EL (cell line): ENCODE measurements at places on chromosomes 6 and 20.

DNA sequence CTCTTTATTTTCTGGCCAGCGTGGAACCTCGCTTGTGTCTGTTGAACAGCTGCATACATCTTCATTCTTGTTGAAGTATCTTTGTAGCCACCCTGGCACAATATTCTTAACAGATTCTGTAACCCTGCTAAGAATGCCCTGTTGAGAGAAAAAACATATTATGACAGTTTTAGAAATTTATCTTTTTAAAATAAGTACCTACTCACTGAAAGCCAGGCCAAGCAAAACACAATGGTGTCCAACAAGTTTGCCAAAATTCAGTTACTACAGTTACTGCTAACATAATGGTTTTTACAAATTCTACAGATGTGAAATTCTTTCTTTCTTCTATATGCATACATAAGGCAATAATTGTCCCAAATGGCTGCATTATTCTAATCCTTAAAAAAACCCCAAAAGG is 18.2 kb downstream of the NUP153 start:
- DNase-seq = no peak

DNA sequence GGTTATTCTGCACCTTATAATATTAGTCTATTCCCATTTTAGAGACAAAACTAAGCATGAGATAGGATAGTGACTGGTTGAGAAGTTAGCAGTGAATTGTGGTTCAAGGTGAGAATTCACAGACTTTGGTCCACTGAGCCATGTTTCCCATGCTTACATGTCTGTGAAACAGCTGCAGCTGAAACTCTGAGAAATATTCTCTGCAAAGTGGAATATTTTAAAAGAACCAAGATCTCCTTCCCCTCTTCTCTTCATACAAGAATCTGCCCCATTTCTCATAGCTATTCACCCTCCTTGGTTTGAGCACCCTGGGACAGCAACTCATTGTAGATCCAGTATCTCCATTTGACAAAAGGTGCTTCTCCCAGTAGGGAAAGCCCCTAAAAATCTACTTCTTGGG is 70.2 kb upstream of the TMEM170B start:
- no peak for DNase-seq

GRCh38 chr6:156633291-156633690 is 143.9 kb upstream of the ARID1B start:
- no peak for DNase-seq

GRCh38 chr6:70797625-70798024 is 129.9 kb downstream of the SMAP1 start:
- DNase-seq = no peak

DNA sequence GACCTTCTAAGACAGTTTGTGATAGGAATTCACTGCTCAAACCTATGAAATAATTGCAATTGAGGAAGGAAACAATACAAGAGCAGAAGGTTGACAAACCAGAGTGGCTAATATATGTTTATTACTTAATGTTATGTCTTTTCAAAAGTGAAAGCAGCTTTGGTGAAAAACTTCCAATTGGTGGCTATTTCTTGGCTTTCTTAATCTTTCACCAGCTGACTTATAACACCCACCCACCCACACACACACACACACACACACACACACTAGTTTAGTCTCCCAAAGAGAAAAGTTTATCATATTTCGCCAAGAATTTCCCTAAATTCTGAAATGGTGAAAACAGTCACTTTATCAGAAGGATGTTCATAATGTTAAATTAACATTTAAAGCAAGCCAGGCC is 583.5 kb downstream of the EYS start:
- no peak for DNase-seq

GRCh38 chr6:125816828-125817280 is 26.1 kb downstream of the NCOA7 start:
- peak; percentile 15 for DNase-seq

- DNase-seq = peak; percentile 91
Measured at GRCh38 chr20:53934421-53935343, 135.7 kb downstream of the BCAS1 start.

- no peak for DNase-seq
Measured at GRCh38 chr20:6732001-6732447, 35.5 kb upstream of the BMP2 start.

- no peak for DNase-seq
Measured at GRCh38 chr6:43680308-43681200, 7.0 kb downstream of the MRPS18A start.

DNA sequence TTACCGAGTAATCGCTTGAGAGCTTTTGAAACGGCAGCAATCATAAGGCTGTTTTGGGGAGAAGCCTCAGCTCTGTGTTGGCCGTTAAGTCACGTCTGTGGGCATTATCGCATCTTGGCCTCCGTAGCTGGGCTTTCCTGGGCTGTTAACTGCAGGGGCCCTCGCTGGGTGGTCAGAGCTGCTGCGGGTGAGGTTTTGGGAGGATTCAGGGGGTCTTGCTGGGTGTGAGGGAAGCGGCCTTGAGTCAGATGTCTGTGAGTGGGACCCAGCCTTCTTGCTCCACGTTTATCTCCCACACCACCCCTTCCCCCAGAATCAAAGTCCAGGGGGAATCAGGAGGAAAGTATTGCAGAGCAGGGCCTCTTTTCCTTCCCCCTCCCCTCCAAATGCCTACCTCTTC is 3.2 kb upstream of the APCDD1L start:
- no peak for DNase-seq

GRCh38 chr6:137915790-137916189 is 48.7 kb downstream of the TNFAIP3 start:
- DNase-seq = no peak

DNA sequence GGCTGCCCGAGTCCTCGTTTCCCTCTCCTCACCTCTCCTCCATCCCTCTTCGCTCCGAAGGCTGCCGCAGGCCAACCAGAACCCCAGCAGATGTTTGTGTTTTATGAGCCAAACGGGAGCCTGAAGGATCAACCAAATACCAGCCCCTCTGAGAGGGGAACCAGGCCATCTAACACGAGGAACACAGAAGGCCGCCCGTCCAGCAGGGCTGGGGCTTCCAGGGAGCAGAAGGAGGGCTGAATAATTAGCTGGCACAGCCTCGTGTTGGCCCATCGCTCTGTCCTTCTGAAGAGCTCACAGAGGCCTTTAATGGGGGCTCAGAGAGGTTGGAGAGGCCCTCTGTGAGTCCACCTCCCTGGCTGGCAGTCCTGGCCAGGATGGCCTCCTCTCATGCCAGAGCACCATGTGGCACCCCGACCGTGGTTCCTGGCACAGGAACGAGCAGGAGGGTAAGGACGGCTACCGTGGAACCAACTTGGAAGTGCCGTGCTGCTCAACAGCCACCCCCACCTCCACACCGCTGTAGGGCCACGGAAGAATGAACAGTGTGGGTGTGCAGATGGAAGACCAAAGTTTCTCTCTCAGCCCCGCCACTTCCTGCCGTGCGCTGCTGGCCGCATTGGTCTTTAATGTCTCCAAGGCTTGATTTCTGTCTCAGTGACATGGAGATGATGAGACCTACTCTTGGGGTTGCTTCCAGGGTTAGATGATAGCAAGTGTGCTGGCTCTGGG is 155.2 kb downstream of the SCML4 start:
- DNase-seq = no peak

- DNase-seq = no peak
Measured at GRCh38 chr6:125498606-125499005, 196.8 kb upstream of the HDDC2 start.

DNA sequence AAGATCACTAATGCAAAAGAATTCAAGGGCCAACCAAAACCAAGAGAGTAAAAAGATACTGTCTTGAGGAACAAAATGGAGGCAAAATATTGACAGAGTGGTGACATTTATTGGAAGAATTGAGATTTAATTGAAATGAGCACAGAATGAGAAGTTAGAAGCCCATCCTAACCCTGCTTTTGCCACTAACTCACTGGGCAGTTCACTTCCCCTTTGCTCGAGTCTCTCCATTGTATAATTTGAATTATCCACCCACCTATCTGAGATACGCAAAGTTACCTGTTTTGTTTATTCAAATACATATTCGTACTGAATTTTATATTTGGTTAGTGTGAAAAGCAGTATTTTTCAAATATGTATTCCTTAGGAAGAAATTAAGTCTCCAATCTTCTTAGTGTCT is 204.5 kb upstream of the PRDM1 start:
- DNase-seq = no peak
